Activated CD4-positive, alpha-beta memory T cell treated with anti-CD3 and anti-CD28 coated beads, Interleukin-2, amount 10 ng/mL, durations not matched to agents 7 days and 5 days (primary cell): ENCODE measurements at places on chromosomes 12 and 14. TPM values are rescaled to one million over a fixed set of nuclear protein-coding genes. Genes with fewer than 3 reads are reported as not detected.
A peak's percentile ranks its signal among the peaks of the same experiment; 100 is the strongest.

CD4 gene
- total RNA-seq = 324 TPM

P2RX2 gene
- total RNA-seq = not detected

PARP11 gene
- 26.8 TPM for total RNA-seq

FGF23 gene
- not detected for total RNA-seq

- H3K4me3 ChIP-seq = no peak overlapping the region
- DNase-seq = no peak
- H3K4me1 ChIP-seq = peaks cover 23% of the 10 kb centered on the region
- peaks cover 7% of the 10 kb centered on the region for H3K36me3 ChIP-seq
Observed at GRCh38 chr12:53419756-53420155, 3.9 kb upstream of the AMHR2 start.

- no peaks in the 10 kb centered on the region for H3K27me3 ChIP-seq
- no peak overlapping the region for H3K27ac ChIP-seq
- H3K4me3 ChIP-seq = peak overlapping the region; percentile 8
- no peak for DNase-seq
- H3K4me1 ChIP-seq = no peaks in the 10 kb centered on the region
- H3K36me3 ChIP-seq = no peaks in the 10 kb centered on the region
Observed at GRCh38 chr12:130280231-130280630, 57.5 kb upstream of the PIWIL1 start.

DNA sequence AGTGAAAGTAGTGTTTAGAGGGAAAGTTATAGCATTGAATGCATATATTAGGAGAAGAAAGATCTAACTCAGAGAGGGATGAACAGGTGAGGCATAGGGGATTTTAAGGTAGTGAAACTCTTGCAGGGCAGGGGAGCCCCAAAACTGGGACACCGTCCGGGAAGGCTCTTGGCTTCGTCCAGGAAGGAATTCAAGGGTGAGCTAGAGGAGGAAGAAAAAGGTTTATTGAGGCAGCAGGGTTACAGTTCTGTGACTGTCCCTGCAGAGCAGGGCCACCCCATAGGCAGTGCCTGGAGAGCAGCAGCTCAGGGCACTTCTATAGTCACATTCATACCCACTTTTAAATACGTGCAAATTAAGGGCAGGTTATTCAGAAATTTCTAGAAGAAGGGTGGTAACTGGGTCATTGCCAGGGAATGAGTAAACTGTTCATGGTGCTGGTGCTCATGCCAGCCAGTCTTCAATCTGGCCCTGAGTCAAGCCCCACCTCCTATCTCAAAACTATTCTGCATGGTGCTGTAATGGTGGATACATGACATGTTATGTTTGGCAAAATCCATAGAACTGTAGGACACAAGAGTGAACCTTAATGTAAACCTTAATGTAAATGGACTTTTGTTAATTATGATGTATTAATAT is 1.2 kb upstream of the OAS1 start:
- peaks cover 72% of the 10 kb centered on the region for H3K4me1 ChIP-seq
- peak overlapping the region; percentile 99 for H3K27ac ChIP-seq
- no peaks in the 10 kb centered on the region for H3K27me3 ChIP-seq
- H3K36me3 ChIP-seq = peaks cover 39% of the 10 kb centered on the region

CCDC38 gene
- not detected for total RNA-seq

DNA sequence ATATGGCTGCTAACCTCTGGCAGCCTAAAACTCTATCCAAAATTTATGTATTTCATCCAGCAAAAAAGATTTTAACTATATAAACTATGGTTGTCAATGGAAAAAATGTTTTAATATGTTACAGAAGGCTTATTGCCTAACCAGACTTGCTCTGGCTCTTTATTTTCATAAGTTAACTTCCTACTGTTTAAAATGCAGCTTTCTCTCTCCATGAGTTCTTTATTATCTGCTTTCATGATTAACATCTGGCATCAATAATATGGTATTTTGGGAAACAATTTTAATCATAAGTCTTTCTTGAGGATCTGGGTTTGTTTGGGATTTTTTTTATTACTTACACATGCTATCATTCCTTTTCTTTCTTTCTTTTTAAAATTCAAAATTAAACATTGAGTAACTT is 20.5 kb downstream of the KERA start:
- H3K4me3 ChIP-seq = no peak overlapping the region
- no peak for DNase-seq
- H3K27ac ChIP-seq = no peak overlapping the region
- H3K36me3 ChIP-seq = no peaks in the 10 kb centered on the region
- H3K4me1 ChIP-seq = no peaks in the 10 kb centered on the region

GRCh38 chr14:101062065-101062450 is 158.5 kb upstream of the RTL1 start:
- no peak overlapping the region for H3K27ac ChIP-seq
- no peak overlapping the region for H3K4me3 ChIP-seq
- H3K36me3 ChIP-seq = no peaks in the 10 kb centered on the region
- no peak for DNase-seq
- H3K4me1 ChIP-seq = no peaks in the 10 kb centered on the region

DNA sequence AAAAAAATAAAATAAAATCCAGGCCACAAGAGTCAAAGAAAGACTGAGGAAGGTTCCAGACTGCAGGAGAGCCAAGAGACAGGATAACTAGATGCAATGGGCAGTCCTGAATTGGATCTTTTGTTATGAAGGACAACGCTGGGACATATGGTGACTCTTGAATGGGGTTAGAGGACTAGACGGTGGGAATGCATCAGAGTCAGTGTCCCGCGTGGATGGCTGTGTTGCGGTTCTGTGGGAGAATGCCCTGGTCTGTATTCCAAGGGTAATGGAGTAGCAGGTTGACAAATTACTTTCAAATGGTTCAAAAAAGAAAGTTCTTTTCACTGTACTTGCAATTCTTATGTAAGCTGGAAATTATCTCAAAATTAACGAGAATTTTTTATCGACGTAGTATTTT is 20.1 kb downstream of the SSH1 start:
- H3K27ac ChIP-seq = peak overlapping the region; percentile 81
- H3K4me3 ChIP-seq = no peak overlapping the region
- no peaks in the 10 kb centered on the region for H3K27me3 ChIP-seq
- H3K4me1 ChIP-seq = peaks cover 79% of the 10 kb centered on the region
- DNase-seq = no peak

GRCh38 chr12:52127683-52128450 is 48.4 kb downstream of the SMIM41 start:
- no peak overlapping the region for H3K27ac ChIP-seq
- peaks cover 26% of the 10 kb centered on the region for H3K27me3 ChIP-seq
- no peaks in the 10 kb centered on the region for H3K4me1 ChIP-seq
- no peak overlapping the region for H3K4me3 ChIP-seq
- no peak for DNase-seq

DNA sequence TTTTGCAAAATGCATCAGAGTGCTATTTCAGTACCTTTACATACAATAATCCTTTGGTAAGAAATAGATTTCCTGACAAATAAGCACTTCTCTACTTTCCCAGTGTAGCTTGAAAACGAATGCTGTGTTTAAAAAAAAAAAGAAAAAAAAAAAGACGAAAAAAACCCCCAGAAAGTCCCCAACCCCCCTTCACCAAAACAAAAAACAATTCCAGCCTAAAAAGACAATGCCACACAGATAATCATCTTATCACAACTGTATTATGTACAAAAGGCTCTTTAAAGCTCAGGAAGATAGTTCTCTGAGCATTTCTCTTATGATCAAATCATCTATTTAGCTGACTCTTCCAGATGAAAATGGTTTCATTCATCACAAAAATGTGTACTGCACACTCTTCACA is 1.6 kb downstream of the FERMT2 start:
- H3K4me1 ChIP-seq = peaks cover 20% of the 10 kb centered on the region
- H3K4me3 ChIP-seq = peak overlapping the region; percentile 77
- no peak for DNase-seq
- peaks cover 54% of the 10 kb centered on the region for H3K27me3 ChIP-seq
- H3K36me3 ChIP-seq = no peaks in the 10 kb centered on the region

DNA sequence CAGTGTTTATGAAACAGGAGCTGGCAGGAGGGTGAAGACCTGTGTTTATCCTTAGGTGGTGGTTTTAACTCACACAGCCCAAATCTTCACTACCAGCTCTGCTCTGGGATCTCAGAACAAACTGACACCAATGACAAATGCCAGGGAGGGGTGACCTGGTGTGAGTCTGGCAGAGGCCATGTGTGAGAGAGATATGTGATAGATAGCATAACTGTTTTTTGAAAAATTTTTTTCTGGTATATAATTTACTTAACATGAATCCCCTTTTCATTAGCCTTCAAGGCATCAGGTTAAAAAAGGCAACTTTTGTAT is 51.5 kb downstream of the SLC38A4 start:
- no peaks in the 10 kb centered on the region for H3K27me3 ChIP-seq
- H3K4me3 ChIP-seq = no peak overlapping the region
- H3K27ac ChIP-seq = no peak overlapping the region
- H3K36me3 ChIP-seq = no peaks in the 10 kb centered on the region
- H3K4me1 ChIP-seq = no peaks in the 10 kb centered on the region
- no peak for DNase-seq

DNA sequence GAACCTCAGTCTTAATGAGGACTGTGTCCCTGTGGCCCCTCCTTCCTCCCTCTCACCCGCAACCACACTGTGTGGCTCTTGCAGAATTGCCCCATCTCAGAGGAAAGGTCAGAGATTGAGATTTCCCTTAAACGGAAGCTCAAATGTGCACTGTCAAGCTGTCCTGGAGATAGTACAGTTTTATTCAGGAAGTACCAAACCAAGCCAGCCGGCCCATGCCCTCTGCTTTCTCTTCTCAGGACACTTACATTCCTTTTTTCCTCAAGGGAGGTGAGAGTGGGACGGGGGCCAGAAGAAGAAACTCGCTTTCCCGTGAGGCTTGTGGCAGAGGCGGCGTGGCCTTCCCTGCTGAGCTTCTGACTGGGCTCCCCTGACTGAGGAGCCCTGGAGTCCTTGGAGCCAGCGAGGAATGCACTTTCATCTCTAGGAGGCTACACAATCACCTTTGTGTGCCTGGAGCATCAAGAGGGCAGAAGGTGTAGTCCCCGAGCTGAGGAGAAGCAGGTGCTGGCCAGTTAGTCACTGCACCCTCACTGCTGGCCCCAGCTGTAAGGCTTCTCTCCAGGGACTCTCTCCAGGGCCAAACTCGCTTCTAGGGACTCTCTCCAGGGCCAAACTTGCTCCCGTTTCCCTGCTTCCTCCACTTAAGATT is 24.1 kb upstream of the ATP2A2 start:
- no peaks in the 10 kb centered on the region for H3K4me1 ChIP-seq
- H3K4me3 ChIP-seq = no peak overlapping the region

GRCh38 chr14:100730581-100730980 is 3.9 kb downstream of the DLK1 start:
- H3K27me3 ChIP-seq = peaks cover 34% of the 10 kb centered on the region
- H3K4me3 ChIP-seq = no peak overlapping the region
- no peaks in the 10 kb centered on the region for H3K4me1 ChIP-seq
- no peak for DNase-seq
- H3K27ac ChIP-seq = no peak overlapping the region

DNA sequence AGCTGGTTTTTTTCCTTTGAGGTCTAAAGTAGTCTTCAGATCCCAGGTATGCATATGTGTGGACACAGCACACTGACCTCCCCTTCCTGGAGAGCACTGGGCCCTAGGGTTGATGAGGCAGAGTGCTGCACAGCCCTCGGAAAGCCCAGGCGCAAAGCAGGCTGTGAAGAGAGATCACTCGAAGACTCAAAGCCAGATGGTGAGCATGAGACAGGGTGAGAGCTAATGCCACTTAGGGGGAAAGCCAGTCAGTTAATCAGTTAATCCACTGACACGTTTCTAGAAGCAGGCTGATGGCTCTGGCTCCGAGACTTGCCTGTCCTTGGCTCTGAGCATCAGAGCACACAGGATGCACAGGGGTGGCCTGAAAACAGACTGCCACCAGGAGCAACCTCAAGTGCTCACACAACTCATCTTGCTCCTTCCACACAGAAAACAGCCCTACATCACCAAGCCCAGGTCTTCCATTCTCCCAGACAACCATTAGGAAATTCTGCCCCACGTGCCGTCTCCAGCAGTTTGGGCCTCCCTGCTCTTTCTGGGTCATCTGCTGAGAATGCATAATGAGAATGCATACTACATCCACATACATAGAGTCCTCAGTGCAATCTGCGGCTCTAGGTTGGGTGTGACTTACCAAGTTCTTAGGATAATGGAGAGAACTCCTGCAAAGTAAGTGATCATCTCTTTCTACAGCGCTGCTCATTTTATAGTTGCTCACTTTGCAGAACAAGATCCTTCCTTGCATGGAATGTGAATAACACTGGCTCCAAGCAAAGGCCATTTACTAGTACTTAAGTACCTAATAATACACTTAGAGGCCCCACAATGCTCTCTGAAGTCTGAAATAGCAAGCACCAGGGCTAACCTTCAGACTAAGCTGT is 12.0 kb downstream of the AQP6 start:
- no peaks in the 10 kb centered on the region for H3K27me3 ChIP-seq
- H3K27ac ChIP-seq = no peak overlapping the region
- peaks cover 46% of the 10 kb centered on the region for H3K36me3 ChIP-seq
- no peak overlapping the region for H3K4me3 ChIP-seq
- peaks cover 3% of the 10 kb centered on the region for H3K4me1 ChIP-seq

PFKM gene
- 16.8 TPM for total RNA-seq

DNA sequence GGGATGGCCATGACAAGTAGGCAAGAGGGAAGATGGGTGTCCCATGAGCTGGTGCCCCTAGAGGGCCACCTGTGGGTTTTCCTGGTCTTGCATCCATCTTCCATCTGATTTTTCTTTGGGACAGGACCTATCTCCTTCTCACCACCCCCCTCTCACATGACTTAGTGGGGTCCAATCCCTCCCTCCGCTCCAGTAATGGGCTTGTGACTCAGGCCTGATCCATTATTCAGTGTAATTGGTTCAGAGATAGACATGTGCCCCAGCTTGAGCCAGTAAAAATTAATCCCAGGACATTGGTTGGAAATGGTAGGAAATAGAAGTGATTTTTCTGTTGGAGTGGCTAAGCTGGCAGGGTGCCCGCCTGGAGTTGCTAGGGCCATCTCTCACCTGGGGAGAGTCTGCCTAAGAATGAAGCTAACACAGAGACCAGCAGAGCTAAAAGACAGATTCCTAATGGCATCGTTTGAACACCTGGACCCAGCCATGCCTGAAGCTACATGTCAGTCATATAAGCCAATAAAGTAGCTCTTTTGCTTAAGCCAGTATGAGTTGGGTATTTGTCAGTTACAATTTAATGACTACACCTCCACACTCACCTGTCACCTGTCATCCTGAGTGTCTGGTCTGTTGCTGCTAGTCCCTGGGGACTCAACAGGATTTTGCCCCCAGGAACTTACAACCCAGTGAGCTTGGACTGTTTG is 14.7 kb downstream of the RASAL1 start:
- no peaks in the 10 kb centered on the region for H3K4me1 ChIP-seq
- no peak overlapping the region for H3K27ac ChIP-seq
- no peak overlapping the region for H3K4me3 ChIP-seq
- no peak for DNase-seq

LTB4R2 gene
- 19.6 TPM for total RNA-seq

RPL36AL gene
- 330 TPM for total RNA-seq
